ENCODE measurements at places on chromosomes 2 and 18.

DNA sequence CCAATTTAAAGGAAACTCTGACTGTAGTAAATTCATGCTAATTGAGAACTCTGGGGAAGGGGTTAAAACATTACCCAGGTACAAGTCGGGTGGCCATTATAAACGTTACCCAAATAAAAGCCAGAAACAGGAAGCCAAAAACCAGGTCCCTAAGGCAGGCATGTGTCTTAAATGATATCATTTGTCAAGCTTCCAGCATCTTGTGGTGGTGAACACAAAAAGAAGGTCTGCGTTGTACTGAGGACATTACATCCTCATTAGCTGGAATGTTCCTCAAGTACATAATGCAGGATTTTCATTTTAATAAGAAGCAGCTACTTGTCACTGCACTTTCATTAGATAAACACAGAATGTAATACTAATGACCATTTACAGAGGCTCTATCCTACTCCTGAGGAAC, 10.9 kb downstream of the PTGR3 start:
- no peak for DNase-seq

DNA sequence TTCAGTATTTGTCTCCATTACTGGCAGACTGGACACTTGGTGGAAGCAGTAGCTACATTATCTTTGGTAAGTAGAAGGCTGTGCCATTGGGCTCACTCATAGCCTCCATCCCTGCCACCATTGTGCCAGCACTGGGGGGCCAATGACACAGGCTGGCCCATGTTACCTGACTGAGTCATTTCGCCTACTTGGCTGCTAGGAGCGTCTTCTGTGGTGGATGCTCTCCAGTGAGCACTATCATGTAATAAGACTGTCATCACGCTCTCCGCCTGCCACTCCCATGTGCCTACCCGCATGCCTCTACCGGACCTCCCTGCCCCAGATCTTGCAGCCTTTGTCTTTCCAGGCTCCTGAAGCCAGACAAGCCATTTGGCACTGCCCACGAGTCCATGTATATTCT, 56.2 kb downstream of the LONRF2 start:
- DNase-seq, result no peak

- DNase-seq, result no peak
Observed at GRCh38 chr2:104606056-104606455, 247.9 kb upstream of the POU3F3 start.

GRCh38 chr2:219207134-219207883, 727 bp downstream of the ZFAND2B start:
- DNase-seq, result no peak

DNA sequence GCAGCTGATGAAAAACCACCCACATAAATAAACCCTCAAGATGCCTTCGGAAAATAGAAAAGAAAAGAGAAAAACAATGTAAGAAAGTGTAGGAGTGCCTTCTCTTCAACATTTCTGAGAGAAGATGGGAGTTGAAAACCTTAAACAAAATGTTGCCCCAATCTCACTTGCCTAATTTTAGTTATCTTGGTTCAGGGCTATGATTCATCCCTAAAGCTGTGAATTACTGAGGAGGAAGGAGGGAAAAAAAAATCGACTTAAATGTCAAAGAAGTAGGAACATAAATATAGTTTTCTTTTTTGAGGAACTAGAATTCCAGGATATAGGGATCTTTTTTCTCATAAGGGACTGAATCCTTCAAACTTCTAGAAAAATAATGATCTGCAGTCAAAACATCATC, 360.3 kb downstream of the TGIF1 start:
- no peak for DNase-seq

DNA sequence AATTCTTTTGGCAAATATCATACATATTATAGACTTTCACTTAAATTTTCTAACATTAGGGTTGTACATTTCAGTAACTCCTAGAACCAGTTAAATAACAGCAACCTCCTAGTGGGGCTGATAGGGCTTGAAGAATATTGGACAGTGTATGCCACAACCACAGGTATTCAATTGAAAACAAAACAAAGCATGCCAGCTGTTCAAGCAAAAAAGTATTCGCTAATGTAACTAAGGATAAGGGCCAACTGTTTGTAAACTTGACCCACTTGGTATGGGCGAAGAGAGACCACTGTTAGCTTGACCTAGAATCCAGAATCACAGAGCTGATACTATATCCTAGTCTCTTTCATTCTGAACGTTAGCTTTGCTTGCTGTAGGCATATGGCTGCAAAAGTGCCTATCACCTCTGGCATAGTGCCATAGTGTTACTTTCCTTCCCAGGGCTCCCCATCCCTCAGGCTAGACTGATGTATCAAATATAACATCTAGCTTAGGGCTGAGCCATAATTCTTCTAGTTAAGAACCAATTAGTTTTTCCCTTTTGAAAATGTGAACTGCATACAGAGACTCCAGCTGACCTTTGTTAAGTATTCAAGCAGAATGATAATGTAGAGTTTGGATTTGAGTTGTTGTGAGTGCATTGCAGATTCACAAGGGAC, 458.8 kb upstream of the NRXN1 start:
- no peak for DNase-seq

- no peak for DNase-seq
Observed at GRCh38 chr18:43484710-43485109, 207.4 kb upstream of the SYT4 start.

DNA sequence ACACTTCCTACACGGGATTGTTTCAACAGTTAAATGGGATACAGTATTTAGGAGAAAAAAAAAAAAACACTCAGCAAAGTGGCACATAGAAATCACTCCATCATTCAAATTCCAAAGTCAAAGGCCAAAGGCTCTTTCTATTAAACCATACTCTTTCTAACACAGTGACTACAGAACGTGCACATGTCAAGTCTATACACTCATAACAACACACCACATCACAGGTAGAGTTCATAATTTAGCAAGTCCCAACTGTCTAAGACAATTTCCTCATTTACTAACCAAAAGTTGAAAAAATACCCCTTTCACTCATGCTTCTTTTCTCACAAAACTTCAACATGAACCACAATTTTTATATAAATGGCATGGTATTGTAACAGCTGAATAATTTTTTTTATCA, 70.8 kb downstream of the MBOAT2 start:
- DNase-seq, result no peak

GRCh38 chr2:182682210-182682609, 33.8 kb upstream of the DNAJC10 start:
- no peak for DNase-seq

GRCh38 chr2:182077448-182078142, 91.9 kb downstream of the PPP1R1C start:
- DNase-seq, result no peak

GRCh38 chr2:172287605-172288315, 139.6 kb upstream of the ITGA6 start:
- DNase-seq, result no peak

- DNase-seq, result no peak
Observed at GRCh38 chr2:120878970-120879369, 143.3 kb downstream of the GLI2 start.

DNA sequence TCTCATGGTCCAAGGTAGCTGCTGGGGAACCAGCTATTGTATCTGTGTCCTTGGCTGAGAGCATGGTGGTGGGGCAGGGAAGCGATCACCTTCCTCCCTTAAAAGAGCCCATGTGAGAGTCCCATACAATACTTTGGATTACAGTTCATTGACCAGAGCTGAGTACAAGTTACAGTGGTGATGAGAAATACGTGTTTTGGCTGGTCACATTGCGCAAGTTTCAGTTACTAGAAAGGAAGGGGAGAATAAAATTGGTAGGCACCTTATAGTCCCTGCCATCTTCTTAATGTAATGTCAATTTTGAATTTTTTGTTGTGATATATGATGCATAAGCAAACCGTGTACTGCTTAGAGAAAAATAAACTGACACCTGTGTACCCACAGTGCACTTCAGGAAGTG, 67.7 kb downstream of the ZNF407 start:
- DNase-seq, result no peak

DNA sequence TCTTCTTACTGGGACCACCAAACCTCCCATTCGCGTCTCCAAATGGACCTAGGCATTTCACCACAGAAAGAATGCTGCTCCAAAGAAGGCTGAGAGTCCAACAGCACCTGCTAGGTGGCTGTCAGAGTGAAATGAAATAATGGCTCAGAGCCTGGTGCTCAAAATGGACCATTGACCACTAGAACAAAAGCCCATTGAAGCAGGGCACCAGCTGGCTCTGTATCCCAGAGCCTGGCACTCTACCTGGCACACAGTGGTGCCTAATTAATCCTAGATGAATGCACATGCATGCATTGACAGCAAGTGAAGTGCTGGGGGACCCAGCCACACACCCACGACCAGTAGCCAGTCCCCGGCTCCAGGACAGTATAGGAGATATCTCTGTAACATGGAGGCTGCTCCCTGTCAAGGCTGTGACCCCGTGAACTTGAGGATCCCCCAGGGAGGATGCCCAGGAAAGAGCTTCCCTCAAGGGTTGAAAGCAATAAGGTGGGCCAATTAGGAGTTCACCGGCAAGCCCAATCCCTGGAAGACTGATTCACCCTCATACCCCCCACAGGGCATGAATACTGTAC, 261.3 kb downstream of the TNS1 start:
- DNase-seq, result no peak

GRCh38 chr2:228038967-228039366, 142.5 kb downstream of the SPHKAP start:
- DNase-seq, result no peak

- no peak for DNase-seq
Observed at GRCh38 chr18:45014047-45014501, 333.4 kb downstream of the SETBP1 start.

- DNase-seq, result no peak
Observed at GRCh38 chr2:234911271-234911670, 40.5 kb upstream of the SH3BP4 start.

GRCh38 chr2:64262071-64262470, 117.9 kb upstream of the PELI1 start:
- DNase-seq, result no peak

DNA sequence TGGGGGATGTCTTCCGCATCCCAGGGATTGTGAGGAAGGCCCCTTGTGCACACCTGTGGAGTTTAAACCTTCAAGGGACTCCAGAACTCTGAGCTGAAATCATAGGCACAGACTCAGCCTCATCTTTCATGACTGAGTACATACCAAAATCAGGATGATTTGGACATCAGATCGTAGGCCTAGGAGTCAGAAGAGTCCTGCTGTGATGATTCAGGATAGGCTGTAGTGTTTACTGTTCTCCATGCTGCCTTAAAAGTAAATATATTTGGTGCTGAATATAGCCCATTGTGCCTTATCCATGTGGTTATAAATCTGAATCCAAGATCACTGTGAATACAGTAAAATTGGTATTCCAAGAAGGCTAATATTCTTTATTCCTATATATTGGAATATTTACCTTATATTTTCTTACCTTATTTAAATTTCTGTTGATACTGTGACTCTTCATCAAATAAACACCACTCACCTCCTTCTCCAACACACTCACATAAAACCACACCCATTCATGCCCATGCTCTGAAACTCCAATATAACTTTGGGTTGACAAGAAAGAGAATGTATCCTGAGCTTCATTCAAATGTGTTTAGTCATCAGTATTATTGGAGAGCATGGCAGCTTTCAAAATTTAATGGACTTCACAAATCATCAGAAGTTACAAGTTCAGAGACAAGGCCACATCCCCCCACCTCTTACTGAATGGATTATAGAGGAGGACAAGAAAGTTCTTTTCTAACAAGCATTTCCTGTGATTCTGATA, 561.4 kb upstream of the LINC00305 start:
- DNase-seq, result no peak

DNA sequence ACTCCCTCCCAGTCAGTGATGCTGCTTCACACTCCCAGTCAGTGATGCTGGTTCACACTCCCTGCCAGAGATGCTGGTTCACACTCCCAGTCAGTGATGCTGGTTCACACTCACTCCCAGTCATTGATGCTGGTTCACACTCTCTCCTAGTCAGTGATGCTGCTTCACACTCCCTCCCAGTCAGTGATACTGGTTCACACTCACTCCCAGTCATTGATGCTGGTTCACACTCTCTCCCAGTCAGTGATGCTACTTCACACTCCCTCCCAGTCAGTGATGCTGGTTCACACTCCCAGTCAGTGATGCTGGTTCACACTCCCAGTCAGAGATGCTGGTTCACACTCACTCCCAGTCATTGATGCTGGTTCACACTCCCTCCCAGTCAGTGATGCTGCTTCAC, 34.3 kb upstream of the KCNG2 start:
- DNase-seq, result no peak

- DNase-seq, result no peak
Observed at GRCh38 chr2:163667064-163667887, 68.5 kb downstream of the FIGN start.

- no peak for DNase-seq
Observed at GRCh38 chr2:219595256-219595655, 2.4 kb upstream of the STK11IP start.

DNA sequence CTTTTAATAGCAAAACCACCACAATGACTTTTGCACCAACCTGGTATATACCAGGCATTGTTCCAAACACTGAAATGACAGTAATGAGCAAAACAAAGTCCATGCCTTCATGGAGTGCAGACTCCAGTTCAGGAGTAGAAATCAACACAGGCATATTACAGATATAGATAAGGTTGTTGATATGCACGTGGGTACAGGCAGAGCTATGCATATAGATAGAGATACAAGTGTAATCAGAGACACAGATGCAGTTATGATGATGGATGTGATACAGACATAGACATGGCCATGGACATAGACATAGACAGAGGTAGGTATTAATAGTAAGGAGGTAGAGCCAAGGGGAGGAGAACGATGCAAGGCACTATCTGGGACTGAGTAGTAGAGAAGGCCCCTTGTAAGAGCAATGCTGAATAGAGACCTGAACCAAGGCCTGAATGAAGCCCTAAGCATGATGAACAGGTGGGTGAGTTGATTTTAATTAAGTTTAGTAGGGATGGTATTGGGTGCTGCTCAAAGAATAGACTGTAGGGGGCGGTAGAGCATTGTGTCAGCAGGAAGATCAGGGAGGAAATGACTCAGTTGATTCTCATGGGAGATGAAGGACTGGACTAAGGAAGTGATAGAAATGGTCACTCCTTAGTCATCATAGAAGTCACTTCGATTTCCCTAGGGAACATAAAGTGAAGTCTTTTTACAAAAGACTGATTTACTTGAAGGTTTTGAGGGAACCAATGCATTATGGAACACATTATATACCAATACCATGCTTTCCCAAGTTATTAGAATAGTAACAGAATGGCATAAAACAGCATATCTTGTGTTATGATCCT, 39.4 kb downstream of the CMPK2 start:
- peak; percentile 66 for DNase-seq

GRCh38 chr2:85114586-85115330, 18.4 kb upstream of the TCF7L1 start:
- DNase-seq, result no peak

- no peak for DNase-seq
Observed at GRCh38 chr2:156294945-156295580, 37.5 kb downstream of the NR4A2 start.

GRCh38 chr2:220356076-220356475, 728.6 kb downstream of the SLC4A3 start:
- DNase-seq, result no peak

DNA sequence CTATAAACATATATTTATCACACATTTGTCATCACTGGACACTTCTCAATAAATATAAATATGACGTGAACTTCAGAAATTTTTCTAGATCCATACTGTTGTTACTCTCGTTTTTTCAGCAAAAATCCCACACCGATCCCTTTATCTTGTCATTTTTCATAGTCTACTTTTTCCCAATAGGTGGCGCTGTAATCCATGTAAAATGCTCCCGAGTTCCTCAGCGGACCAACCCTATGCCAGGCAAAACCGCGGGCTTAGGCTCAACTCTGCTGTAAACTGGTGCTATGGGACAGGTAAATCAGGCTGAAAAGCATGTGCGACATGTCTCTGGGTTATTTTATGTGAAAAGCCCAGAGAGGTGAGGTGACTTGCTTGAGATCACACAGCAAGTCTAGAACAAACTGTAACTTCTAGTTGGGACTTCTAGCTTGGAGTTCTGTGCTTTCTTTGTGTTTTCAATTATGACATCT, 104.0 kb downstream of the COBLL1 start:
- peak; percentile 7 for DNase-seq

All from bone marrow (tissue), 2 donors.